ENCODE measurements at places on chromosomes 5 and 9.

GRCh38 chr5:142189813-142190212 lies 81.2 kb downstream of the NDFIP1 start:
- DNase-seq: no peak

GRCh38 chr9:135857843-135858242 lies 49.5 kb downstream of the CAMSAP1 start:
- no peak for DNase-seq

DNA sequence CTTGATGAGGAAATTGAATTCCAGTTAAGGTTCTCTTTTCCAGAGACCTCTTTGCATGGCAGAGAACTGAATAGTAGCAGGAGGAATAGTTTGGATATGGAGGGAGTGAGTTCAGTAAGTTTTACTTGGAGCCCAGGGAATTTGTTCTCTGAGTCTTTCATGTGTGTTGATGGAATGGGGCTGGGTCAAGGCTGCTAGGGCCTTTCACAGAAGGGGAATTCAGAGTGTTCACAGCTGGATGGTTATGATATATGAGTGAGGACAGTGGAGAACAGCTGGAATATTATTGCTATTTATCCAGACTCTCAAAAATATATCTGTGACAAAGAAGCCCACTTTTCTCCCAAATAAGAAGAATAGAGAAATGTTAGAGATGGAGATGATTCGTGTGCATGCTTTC lies 372.8 kb downstream of the PLK2 start:
- DNase-seq: no peak

- DNase-seq: peak; percentile 89
Observed at GRCh38 chr9:134642385-134643181, 980 bp downstream of the COL5A1 start.

DNA sequence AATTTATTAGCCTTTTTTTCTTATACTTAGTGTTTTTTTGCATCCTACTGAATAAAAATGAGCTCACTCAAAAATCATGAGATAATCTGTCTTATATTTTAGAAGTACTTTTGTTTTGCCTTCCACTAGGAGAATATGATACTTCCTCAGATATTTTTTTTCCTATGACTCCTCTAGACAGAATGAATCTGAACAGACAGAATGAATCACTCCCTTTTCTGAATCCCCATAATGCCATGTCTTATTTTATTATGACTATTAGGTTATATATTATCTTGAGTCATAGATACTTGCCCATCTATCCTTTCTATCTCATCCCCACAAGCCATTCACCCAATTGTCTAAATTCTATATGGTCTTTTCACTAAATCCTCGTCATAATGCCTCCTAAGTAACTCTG lies 134.6 kb downstream of the BRINP1 start:
- DNase-seq: no peak

DNA sequence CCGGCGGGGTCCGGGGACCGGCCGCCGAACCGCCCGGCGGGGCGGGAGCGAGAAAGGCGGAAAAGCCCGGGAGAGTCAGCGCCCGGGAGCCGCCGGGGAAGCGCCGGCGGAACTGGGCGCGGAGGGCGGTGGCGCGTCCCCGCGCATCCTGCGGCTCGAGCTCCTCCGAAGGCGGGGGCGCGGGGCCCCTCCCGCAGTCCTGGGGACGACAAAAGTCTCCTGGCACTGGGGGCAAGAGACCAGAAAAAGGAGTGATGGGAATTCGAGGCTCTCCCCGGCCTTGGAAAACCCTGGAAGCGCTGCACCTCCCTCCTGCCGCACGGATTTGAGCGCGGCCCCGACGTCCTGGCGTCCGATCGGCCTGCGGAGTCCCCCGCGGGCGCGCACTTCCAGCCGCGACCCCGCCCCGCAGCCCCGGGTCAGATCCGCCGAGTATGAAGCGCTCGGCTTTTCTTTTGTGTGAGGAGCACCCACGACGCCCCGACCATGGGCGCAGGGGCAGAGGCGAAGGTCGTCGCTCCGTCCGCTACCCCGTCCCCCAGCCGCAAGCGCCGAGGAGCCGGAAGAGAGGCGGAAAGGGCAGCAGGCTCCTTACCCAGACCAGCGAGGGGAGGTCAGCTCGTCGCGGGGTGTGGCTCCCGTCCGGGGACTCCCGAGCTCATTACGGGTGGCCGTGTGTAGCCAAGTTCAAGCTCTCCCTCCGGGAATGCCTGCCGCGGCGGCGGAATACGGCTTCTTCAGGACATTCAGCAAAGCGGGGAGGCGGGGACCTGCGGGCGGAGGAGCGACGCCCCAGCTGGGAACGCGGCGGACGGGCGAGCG lies at the start of gene EPB41L4A:
Gene EPB41L4A, minus strand, starts transcription at position 114 of the 822 bp plus-strand sequence. CDS start 238 bp downstream, outside the sequence.
- DNase-seq: peak; percentile 84

DNA sequence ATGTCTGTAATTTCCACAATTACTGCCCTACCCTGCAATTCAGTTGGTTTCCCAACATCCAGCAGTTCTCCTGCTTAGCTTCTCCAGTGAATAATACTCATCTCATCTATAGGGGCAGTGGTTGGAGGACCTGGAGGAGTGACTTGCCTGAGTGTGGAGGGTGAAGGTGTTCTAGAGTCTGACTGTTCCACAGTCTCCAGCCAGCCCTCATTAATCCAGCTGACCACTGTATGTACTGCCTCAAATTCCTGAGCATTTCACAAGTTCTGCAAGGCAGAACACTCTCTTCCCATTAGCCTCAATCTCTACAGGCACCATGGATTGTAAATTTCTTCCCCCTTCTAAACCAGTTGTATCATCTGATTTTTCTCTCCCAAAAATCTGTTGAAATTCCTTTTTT lies 147.4 kb upstream of the NFIL3 start:
- no peak for DNase-seq

- DNase-seq: no peak
Observed at GRCh38 chr5:58794875-58795274, 212.0 kb downstream of the RAB3C start.

DNA sequence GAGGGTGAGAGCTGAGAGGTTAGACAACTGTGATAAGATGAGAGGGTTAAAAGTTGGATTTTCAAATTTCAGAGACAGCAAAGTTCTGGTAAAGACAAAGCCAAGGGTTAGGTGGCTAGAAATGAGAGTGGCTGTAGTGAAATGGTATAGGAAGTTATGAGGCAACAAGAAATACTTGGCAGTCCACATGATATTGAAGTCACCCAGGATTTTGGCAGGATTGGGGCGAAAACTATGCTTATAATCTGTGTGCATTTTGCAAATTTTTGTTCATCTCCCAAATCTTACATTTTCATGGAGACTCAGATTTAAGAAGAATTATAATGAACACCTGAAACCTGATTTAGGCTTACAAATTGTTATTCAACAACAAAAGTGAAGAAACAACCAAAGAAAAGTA lies 35.6 kb downstream of the C9 start:
- DNase-seq: no peak

DNA sequence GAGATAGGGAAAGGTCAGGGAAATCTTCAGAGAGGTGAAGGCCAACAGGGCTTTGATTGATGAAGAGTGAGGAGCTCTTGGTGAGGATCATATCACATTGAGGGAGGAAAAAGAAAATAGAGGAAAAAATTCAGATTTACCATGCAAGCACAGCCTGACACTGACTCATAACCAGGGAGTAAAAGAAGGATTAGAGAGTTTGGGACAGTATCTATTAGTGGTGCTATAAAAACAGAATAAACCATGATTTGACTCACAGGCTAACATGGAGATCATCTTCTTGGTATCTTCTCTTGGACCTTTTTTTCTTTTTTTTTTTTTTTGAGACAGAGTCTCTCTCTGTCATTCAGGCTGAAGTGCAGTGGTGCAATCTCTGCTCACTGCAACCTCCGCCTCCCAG lies 44.4 kb downstream of the MUSK start:
- DNase-seq: no peak

Measured in H7 (cell line).